Activated naive CD4-positive, alpha-beta T cell treated with anti-CD3 and anti-CD28 coated beads, Interleukin-2, amount 10 ng/mL, durations not matched to agents 7 days and 5 days (primary cell): ENCODE measurements at places on chromosomes 3 and 15.

DNA sequence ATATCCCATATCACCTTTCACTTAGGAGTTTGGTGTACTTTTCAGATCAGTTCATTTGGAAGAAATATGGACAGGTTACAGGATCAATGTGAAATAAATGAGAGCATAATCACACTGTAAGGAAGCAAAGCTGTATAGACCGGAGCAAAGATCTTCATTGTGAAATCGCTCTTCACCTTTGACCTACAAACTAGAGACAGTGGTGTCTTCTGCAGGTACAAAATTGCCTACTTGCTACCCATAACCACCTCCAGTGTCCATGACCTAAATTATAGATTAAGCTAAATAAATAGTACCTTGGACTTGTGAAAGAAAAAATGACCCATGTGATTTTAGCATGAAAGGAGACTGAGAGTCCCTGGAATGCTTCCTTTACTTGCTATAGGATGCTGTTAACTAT, 379.5 kb upstream of the SUCLG2 start:
- DNase-seq, result no peak

- DNase-seq, result no peak
These were observed 463.4 kb downstream of the ZIC1 start for GRCh38 chr3:147872568-147872967.

DNA sequence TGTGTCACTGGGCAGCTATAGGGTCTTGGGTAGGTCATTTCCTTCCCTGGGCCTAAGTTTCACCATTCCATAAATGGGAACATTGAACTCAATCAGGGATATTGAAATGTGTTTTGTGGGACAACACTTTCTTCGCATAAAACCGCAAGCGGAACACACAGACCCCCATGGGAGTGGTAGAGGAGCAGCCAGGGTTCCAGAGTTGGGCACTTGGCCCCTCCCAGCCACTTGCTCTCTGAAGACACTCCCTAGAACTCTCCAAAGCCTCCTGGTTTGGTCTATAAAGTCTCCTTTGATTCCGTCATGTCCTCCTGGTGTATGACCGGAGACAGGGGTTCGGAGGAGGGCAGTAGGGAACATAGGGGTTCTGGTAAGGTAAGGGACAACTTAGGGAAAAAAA, 271.7 kb downstream of the UACA start:
- DNase-seq, result no peak

GRCh38 chr3:16357186-16358121, 92.4 kb downstream of the OXNAD1 start:
- no peak for DNase-seq

- DNase-seq, result no peak
These were observed 1.7 kb downstream of the IP6K2 start for GRCh38 chr3:48715174-48715800.

DNA sequence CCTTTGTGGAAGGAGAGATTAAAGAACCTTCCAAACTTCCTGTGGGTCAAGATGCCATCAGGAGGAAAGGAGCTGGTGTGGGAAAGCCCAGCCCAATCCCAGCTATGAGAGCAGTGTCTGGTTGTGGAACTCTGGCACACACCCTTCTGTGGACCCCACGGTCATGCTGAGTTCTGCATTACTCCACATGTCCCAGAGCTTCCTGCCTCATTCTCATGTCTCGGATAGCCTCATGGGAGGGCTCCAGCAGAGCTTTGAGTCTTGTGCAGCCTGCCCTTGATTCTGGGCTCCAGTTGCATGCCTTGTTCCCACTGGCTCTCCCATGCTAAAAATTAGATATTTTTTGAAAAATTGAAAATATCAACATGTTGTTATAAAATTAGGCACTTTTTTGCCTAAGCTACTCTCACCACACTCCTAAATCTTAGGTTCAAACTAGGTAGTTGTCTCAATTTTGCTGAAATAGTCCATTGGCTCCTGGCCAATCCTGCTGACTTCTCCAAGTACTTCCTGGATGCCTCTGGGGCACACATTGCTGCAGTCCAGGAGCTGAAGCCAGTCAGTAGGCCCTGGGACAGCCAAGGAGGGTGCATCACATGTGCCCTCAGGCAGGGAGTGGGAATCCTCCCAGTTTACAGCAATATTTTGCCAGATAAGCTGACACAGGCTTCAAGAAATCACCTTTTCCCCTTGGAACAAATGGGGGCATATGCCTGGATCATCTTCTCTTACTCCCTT, 144.3 kb downstream of the EEFSEC start:
- DNase-seq, result no peak

- no peak for DNase-seq
These were observed 104.7 kb downstream of the OSBPL10 start for GRCh38 chr3:31876331-31876730.

DNA sequence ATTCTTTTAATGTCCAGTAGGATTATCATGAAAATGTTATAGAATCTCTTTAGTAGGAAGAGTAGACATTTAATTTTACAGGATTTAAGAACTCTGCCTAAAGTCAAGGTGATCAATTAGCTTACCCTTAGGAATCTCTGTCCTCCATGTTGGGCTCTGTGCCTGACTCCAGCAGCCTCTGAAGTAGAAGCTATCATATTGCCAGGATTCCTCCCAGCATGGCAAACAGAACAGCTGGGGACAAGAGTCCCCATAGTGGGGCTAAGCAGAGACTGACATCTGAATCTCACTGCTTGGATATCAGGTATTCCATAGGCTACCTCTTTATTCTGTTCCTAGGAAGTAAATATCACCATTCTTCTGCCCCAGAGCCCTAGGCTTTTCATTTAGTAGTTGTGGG, 1.5 kb downstream of the SLC15A2 start:
- DNase-seq, result no peak
